HepG2 (cell line): ENCODE measurements at places on chromosomes 13 and 19.
A peak's percentile ranks its signal among the peaks of the same experiment; 100 is the strongest.

- DNase-seq: no peak
Measured at GRCh38 chr13:44313674-44314073, 60.0 kb upstream of the SERP2 start.

DNA sequence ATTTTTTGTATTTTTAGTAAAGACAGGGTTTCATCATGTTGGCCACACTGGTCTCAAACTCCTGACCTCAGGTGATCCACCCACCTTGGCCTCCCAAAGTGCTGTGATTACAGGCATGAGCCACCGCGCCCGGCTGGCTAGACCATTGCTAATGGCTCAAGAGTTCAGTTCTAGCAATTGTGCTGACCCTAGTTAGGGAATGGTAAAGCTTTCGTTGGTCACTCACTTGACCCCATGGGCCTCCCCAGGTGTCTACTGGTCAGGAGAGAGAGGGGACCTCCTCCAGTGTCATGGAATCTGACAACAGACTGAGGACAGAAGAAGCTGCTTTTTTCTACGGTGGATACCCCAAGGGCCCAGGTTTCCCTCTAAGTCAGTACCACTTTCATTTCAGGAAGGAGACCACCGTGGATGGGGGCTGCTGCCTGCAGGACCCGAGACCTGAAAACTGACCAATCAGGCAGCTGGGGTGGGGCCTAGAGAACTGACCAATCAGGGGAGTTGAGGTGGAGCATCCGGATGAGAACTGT lies 575 bp upstream of the ZNF556 start:
- no peak for DNase-seq

GRCh38 chr13:28817204-28817603 lies 2.9 kb upstream of the MTUS2 start:
- DNase-seq: peak; percentile 39

DNA sequence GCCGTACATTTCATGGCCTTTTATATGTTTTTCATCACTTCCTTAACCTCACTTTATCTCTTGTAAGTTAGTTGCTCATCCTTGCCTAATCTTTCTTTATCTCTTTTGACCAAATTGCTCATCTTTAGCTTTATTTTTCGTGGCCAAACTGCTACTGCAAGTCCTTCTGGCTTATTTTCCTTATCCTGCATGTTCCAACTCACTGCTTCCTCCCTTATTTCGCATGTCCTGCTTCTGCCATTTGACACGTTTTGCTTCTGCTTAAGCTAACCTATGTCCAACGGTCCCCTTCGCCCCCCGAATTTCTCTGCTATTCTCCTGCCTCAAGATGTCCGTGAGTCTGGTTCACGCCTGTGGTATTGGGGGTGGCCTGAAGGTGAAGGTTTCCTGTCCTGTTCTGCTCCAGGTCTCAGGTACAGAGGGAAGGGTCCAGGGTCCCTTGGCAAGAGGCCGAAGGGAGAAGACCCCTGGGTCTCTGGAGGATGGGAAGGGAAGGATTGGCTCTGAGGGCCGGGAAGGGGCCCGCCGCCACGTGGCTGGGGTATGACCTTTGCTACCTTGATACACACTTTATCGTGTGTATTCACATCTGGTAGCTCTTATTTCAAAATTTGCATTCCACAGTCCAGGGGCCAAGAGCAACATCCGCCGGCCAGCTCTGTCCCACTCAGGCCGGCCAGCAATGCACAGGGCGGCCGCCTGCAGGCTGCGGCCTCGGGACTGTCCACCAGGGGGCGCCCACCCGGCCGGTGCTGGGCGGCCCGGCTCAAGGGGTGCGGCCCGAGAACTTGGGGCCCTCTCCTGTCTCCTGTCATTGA lies 2.9 kb upstream of the C19orf85 start:
- peak; percentile 69 for DNase-seq

- DNase-seq: no peak
Measured at GRCh38 chr13:99103536-99103935, 97.1 kb upstream of the UBAC2 start.

- peak; percentile 90 for DNase-seq
Measured at GRCh38 chr19:11694533-11695439, 44.0 kb downstream of the ZNF823 start.

DNA sequence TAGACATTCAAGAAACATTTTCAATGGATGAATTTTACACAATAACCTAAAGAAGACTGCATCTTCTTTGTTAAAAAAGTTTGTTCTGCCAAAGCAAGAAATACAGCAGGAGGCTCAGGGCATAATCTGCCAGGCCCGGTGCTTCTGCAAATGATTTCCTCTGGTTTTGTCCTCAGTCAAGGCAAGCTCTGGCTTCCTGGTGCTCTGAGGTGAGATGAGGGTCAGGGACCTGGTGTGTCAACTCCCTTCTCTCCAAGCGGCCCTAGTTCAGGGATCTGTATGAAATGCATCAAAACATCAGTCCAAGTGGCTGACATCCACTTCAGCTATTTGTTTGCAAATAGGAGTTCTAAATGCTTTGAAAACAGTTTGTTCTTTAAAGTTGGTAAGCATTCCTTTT lies 31.6 kb downstream of the LACC1 start:
- no peak for DNase-seq

DNA sequence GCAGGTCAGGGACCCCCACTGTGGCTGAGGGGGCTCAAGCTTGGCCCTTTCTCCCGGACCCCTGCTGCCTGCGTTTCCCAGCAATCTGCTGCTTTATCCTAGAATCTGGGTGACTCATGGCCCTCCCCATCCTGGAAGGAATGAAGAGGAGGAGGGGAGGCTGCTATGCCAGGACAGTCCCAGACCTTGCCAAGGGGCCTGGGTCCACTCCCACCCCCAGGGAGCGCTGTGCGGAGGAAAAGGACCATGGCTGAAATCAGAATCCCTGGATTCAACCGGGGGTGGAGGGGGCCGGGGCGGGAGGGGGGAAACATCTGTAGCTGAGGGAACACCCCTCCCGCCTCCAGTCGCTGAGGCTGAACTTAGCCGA lies 20.5 kb downstream of the ZNF114 start:
- no peak for DNase-seq

GRCh38 chr13:42168496-42168895 lies 103.5 kb upstream of the AKAP11 start:
- no peak for DNase-seq

DNA sequence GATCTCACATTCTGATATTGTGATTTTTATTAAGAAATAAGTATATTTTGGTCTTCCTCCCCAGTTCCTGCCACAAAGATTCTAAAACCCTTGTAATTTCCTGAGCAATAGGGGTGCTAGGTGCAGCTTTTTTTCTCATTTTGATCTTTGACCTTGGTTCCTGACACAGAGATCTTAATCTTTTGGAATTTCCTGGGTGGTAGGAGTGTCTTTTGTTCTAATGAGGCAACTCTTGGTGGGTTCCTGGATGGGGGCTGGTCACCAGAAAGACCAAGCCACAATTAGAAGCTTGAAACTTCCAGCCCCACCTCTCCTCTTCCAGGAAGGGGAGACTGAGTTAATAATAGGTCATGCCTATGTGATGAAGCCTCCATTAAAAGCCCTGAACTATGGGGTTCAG lies 334.6 kb downstream of the FOXO1 start:
- DNase-seq: peak; percentile 79

- no peak for DNase-seq
Measured at GRCh38 chr19:29526730-29527499, 1.1 kb downstream of the VSTM2B start.

- no peak for DNase-seq
Measured at GRCh38 chr13:57546942-57547341, 84.6 kb upstream of the PCDH17 start.

GRCh38 chr13:38636761-38637160 lies 50.1 kb upstream of the FREM2 start:
- no peak for DNase-seq

DNA sequence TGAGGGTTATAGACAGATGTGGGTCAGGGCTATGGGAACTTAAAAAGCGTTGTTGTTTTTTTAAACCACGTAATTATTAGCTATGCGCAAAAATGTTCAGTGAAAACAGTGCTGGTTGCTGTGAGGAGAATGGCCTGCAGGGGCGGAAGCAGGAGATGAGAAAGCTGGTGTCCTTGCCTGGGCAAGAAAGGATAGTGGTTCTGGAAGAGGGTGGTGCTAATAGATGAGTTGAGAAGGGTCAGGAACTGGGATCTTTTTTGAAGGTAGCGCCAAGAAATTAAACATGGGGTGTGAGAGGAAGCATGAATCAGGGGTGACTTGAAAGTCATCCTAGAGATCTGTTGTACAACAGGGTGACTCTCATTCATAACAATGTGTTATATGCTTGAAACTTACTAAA lies 4.8 kb upstream of the SMG9 start:
- peak; percentile 23 for DNase-seq

DNA sequence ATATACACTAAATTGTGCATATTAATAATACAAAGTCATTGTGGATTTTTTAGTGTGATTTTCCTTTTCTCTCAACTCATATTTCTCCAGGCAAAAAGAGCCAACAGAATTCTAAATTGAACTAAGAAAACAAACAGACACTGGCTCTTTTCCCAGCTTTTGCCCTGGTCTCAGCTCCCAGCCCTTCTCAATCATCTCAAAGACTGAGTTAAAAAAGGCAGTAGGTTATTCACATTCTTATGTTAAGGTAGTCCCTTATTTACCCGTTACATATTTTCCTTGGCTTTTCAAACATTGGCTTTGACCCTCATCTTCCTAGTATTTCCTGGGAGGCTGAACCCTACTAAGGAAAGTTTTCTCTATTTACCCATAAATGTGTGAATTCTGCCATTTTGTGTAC lies 753.6 kb downstream of the LIG4 start:
- DNase-seq: no peak

DNA sequence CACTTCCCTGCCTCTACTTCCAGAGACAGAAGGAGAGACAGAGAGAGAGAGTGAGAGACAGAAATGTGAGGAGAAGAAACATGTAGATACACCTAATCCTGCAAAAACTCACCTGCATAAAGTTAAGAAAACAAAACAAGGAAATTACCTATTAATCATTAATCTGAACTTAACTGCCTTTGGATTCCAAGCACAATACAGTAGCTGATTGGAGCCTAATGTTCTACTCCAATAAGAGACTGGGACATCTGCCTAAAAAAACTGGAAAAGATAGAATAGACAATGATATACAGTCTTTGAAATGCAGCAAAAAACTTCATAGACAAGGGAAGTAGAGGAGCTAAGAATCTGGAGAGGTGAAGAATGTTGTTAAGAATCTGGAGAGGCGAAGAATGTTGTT lies 910.2 kb upstream of the SLC10A2 start:
- DNase-seq: no peak

- no peak for DNase-seq
Measured at GRCh38 chr13:73169971-73170370, 111.2 kb downstream of the KLF5 start.

GRCh38 chr19:18697680-18698079 lies 14.2 kb downstream of the CRTC1 start:
- no peak for DNase-seq

DNA sequence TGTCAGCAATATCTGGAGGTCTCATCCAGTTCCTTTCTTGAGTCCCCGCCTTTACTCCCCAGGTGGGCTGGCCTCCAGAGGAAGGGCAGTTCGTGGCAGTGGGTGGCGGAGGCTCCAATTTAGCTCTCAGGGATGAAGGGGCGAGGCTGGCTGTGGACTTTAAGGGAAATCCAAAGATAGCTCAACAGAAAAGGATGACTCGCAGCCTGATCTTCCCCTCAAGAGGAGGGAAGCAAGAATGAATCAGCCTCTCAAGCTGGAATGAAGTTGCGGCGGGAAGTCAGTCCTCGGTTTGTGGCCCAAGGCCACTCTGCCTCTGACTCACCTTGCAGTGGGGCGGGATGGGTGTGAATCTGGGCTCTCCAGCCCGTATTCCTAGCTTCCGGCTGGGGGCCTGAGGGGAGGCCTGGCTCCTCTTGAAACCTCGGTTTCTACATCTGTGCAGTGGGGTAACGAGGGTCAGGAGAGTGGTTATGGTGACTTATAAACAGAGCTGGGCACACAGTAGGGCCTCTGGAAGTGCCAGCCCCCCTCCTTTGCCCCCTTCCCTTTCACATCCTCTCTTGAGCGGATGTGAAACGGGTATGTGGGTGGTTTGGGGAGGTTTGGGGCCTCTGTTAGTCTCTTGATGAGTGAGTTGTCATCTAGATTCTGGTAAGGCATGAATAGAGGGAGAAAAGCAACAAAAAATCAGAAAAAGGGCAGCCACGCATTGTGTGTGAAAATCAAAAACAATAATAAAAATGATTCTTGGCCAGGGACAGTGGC lies 10.5 kb upstream of the SMG9 start:
- DNase-seq: peak; percentile 30

DNA sequence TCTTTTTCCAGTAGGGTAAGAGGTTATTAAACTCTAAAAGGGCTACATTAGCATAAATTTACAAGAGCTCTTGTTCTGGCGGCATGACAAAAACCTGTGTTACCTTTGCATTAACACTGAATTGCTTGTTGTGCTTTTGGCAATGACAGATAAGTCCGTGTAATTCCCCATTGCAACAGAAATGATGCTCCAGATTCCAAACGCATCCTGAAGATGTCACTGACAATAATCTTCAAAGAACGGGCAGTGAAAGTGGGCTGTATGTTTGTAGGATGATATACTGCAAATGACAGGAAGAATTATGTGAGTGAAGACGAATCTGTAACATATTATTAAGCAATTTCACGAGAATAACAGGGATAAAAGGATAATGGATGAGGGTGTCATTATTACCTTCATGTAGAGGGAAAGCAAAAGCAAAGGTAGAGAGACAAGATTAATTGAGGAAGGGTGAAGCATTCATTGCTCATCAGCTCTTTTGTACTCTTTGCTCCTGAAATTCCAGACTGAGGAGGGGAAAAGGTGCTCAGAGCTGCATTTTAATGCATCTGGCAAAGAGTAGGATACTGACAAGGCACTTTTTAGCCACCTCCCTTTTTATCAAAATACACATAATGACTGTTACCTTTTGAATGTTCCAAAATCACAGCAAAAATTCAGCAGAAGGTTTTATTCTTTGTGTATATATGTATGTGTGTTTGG lies 38.5 kb upstream of the MAB21L1 start:
- no peak for DNase-seq

- DNase-seq: no peak
Measured at GRCh38 chr13:112619730-112620631, 32.0 kb upstream of the TUBGCP3 start.

- no peak for DNase-seq
Measured at GRCh38 chr13:21733475-21734263, 62.8 kb downstream of the FGF9 start.

GRCh38 chr19:35267353-35267817 lies 1.4 kb upstream of the USF2 start:
- no peak for DNase-seq

- DNase-seq: no peak
Measured at GRCh38 chr13:110624766-110625756, 9.7 kb downstream of the NAXD start.

- DNase-seq: no peak
Measured at GRCh38 chr19:18799389-18799970, 8.4 kb upstream of the COMP start.

DNA sequence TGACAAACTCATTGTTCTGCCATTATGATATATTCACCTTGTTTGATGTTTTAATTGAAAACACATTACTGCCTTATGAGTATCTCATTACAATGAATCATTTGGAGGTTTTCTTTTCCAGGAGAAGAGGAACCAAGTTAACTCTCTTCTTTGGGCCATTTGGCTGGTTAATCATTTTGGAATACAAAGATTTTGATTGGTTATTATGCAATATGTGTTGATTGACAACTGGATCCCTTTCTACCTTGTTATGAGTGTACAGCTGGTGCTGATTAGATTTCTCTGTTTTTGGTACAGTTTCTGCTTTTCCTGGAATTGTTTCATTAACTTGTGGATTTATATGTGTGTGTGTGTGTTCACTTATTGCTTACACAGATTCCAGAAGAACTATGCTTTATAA lies 49.2 kb upstream of the RGCC start:
- no peak for DNase-seq

- no peak for DNase-seq
Measured at GRCh38 chr13:26953291-26953690, 192.7 kb upstream of the GPR12 start.
